ENCODE measurements at places on chromosomes 3 and 15.

DNA sequence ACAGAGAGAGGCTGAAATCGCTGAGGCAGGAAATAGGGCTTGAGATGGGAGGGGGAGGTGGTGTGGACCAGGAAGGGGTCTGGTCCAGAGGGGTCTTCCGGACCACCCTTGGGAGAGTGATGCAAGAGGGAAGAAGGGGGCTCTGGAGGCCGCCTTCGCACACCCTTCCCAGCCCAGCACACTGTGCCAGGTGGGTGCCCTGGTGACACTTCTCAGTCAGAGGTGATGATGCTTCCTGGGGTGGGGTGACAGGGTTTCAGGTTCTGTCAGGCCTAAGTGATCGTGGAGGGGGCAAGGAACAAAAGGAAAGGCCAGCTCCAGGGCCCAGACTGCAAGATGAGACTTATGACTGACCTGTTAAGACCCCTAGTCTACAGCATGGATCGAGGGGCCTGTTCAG, 12.7 kb downstream of the SEMA3G start:
- peak; percentile 37 for DNase-seq

- DNase-seq: no peak
These were observed 46.0 kb upstream of the RASGRF1 start for GRCh38 chr15:79136434-79137046.

GRCh38 chr15:44034933-44035624, 160.0 kb downstream of the FRMD5 start:
- no peak for DNase-seq

GRCh38 chr3:100830931-100831330, 121.6 kb downstream of the TFG start:
- DNase-seq: no peak

GRCh38 chr3:134361162-134361835, 12.9 kb downstream of the AMOTL2 start:
- peak; percentile 54 for DNase-seq

- no peak for DNase-seq
These were observed 13.4 kb downstream of the SCAMP5 start for GRCh38 chr15:75008629-75009326.

- DNase-seq: no peak
These were observed 50.3 kb downstream of the SYNPR start for GRCh38 chr3:63328365-63328764.

GRCh38 chr3:53486961-53487654, 7.3 kb upstream of the CACNA1D start:
- no peak for DNase-seq

GRCh38 chr3:42697289-42698051, 5.1 kb downstream of the HHATL start:
- no peak for DNase-seq

DNA sequence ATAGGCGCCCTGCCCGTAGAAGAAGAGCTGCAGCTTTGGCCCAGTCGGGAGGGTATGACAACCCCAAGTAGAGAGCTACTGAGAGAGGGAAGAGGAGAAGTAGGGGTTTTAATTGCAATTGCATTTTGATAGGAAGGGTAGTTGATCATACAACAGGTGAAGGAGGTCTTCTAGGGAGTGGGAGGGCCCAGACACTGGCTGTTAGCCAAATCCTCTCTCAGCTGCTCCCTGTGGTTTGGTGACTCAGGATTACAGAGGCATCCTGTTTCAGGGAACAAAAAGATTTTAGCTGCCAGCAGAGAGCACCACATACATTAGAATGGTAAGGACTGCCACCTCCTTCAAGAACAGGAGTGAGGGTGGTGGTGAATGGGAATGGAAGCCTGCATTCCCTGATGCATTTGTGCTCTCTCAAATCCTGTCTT, 408.9 kb upstream of the THBS1 start:
- peak; percentile 66 for DNase-seq

DNA sequence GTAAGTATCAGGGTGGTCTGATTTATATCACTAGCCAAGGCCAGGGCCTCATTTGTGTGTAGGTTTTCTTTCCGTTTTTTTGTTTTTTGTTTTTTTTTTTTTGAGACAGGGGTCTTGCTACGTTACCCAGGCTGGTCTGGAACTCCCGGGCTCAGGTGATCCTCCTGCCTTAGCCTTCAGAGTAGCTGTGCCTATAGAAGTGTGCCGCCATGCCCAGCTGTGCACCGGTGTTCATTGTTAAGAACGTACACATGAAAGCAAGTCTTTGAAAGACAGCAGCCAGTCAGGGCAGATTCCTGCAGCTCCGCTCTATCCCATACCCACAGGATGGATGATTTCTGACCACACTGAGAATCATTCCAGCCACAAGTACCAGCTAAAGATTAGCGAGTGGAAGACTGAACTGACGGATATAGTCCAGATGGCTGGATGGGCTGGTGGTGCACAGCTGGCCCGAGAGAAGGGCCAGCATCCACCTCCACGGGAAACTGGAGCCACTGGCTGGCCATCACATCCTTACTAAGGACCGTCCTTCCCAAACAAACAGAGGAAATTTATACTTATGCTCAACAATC, 95.4 kb downstream of the PCSK6 start:
- DNase-seq: no peak

DNA sequence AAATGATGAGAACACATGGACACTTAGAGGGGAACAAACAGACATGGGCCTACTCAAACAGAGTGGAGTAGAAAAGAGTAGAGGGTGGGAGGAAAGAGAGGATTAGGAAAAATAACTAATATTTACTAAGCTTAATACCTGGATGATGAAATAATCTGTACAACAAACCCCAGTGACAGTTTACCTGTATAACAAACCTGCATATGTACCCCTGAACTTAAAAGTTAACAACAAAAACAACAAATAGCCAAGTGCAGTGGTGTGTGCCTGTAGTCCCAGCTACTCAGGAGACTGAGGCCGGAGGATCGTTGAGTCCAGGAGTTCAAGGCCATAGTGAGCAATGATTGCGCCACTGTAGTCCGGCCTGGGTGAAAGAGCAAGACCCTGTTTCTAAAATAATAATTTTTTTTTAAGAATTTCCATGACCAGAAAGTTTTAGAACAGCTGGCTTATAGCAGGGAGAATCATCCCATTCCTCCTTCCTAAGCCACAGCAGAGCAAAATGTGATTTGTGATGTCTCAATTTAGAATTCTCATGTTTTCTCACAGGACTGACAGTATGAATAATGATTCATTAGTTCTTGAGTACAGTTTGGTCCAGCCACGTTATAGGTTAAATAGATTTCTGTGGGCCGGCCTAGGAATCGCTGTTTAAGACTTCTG, 150.0 kb downstream of the ZNF609 start:
- DNase-seq: no peak

DNA sequence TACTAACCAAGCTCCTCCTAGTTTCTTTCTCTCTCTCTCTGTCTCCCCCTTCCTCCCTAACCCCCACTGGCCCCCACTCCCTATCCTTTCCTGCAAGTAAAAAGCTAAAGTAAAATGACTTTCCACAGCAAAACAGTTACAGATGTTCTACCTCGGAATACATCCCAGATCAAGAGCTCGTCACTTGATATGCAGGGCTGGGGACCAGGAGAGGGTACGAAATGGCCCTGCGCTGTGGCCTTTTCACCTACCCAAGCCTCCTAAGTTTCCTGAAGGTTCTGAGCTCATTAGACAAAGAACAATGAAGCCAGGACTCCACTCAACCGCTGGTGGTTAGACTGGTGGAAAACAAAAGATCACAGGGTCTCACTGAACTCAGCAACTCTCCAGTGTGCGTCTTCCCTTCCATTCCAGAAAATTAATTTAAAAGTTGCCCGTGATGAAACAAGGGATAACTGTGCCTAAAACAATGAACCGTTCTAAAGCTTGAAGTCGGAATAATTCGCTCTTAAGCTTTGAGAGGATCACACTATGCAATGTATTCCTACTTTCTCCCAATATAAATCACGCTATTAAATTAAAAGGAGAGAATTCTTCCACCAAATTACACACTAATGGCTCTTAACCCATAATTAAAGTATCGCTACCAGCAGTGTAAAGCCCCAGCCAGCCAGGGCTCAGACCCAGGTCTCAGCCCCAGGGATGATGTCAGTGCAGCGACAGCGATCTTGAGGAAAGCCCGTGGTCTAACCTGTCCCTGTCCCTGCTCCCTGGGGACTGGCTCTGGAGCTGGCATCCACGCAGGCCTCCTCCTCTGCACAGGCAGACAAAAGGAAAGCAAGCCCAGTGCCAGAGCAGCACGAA, 5.0 kb downstream of the VGLL4 start:
- DNase-seq: no peak

- no peak for DNase-seq
These were observed 2.8 kb downstream of the EFHB start for GRCh38 chr3:19931180-19931692.

GRCh38 chr15:70121624-70122302, 24.0 kb upstream of the TLE3 start:
- peak; percentile 62 for DNase-seq

- DNase-seq: no peak
These were observed 17.7 kb downstream of the TICRR start for GRCh38 chr15:89593018-89593417.

- no peak for DNase-seq
These were observed 58.6 kb downstream of the IGF1R start for GRCh38 chr15:98706986-98707385.

DNA sequence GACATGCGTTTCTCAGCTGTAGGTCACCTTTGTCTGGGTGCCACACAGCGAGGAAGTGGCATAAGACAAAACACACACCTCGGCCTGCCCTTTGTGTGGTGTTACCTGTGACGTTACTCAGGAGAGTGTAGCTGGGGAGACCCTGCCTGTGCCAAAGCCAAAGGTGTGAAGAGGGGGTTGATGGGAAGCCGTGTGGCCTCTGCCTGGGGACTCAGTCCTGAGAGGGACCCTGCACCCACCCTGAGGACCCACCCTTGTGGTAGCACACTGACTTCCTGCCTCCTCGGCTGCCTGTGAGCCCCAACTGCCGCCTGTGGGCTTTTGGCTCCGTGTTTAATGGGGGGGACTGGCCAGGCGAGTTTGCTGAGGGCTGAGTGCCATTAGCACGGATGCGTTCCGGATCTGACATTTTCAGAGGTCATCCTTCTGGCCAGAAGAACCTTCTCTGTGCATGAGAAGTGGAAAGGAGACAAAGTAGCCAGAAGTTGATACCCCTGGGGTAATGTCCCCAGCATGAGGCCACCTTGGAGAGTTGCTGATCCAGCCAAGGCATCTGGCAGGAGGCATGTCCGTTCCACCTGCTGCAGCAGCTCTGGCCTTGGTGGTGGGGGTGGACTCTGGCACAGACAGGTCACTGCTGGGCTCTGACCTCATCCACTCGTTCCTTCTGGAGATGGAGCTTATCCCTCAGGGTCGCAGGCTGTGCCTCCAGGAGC, 51.8 kb upstream of the FURIN start:
- DNase-seq: no peak

DNA sequence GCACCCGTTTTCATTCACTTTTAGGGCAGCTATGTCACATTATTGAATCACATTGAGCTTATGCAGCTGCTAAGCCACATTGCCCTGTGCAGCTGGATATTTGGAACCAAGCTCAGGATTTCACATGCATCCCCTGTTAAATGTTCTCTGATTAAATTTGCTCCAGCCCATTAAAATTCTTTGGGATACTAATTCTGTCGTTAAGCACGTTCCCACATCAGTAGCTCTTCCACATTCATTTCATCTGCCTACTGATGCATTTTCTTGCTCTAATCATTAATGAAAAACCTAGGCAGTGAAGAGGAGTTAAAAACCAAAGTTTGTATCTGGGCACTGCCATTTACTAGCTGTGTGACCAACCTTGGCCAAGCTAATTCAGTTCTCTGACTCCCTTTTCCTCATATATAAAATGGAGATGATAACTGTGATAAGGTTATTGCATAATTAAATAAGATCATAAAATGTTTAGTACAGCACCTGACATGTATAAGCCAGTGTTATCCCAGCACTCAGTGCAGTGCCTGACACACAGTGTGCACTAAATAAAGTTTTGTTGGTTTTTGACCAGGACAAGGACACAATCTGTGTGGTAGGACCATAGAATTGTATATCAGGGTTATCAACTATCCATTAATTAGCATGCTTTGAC, 222.2 kb upstream of the ATP11B start:
- DNase-seq: no peak

DNA sequence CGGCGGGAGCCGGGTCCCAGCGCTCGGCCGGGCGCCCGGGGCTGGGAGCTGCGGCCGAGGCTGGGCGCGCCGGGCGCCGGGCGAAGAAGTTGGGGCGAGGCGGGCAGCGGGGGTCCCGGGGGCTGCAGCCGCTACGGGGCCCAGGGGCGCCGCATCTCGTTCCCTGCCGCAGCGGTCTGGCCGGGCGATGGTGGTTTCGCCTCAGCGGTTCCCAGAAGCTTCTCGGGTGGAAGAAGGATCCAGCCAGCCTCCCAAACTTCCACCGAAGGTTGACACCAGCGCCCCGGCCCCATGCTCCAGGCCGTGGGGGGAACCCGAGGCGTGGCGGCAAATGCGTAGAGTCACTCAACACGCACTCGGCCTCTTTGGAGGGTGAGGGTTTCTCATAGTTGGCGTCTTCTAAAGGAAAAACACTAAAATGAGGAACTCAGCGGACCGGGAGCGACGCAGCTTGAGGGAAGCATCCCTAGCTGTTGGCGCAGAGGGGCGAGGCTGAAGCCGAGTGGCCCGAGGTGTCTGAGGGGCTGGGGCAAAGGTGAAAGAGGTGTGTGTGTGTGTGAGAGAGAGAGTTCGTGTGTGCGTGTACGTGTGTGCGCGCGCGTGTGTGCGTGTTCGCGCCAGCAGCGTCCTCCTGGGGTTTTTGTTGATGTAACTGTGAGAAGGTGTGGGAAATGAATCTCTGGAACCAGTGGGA, 940 bp downstream of the BOC start:
- DNase-seq: no peak

DNA sequence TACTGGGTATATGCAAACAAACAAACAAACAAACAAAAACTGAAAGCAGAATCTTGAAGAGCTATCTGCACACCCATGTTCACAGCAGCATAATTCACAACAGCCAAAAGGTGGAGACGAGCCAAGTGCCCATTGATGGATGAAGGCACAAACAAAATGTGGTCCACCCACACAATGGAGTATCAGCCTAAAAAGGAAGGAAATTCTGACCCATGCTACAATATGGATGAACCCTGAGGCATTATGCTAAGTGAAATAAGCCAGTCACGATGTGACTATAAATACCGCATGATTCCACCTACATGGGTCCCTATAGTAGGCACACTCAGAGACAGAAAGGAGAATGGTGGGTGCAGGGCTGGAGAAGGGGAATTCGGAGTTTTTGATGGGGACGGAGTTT, 24.1 kb downstream of the XPC start:
- no peak for DNase-seq

DNA sequence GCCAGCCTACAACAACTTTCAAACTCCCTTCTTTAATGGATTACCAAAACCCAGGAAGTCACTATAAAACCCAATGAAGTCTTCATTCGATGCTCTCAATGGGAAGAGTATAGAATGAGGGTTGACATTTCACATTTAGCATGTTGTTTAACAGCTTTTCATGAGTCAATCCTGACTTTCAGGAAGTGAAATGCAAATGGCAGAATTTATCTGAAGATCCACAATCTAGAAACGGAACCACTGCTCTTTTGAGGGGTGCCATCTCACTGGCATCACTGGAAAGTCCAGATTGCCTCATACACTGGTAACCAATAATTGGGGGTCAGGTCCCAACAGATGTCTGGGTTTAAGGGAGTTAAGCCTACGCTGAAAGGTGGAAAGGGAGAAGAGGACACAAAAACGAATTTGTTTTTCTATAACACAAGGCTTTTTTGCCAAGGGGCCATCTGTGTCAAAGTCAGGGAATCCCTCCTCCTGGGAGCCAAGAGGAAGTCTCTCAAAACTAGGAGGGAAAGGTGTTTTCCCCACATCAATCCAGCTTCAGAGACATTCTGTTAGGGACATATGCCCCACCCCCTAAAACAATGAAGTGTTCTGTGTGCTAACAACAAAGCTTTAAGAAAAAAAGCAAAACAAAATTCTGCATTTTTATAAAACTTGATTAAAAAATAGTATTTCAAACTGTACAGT, 12.0 kb upstream of the ATP1B3 start:
- no peak for DNase-seq

Measured in upper lobe of right lung (tissue), 1 donor.